ENCODE measurements at places on chromosomes 1 and 21. TPM values are rescaled to one million over a fixed set of nuclear protein-coding genes. Genes with fewer than 3 reads are reported as not detected.
A peak's percentile ranks its signal among the peaks of the same experiment; 100 is the strongest.

GRCh38 chr1:205190845-205191577 lies 20.5 kb downstream of the DSTYK start:
- DNase-seq, result no peak

DNA sequence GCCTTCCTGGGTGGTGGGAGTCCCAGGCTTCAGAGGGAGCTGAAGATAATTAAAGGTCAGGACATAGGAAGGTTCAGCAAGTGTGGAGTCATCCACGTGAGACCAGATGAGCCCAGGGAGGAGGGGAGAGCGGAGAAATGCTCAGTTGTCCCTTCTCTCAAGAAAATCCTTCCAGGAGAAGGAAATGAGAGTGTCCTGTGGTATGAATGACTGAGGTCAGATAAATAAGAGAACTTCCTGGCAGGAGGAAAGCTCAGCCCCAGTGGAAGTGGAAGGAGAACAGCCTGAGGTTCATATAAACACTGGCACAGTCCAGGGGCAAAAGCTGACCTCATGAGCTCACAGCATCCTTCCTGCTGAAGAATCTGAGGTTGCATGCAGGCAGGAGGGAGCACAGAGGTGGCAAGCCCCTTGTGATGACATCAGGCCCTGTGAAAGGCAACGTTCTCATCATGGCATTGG lies 97.6 kb downstream of the NAV1 start:
- no peak for DNase-seq

The FAM72B gene
- total RNA-seq, result not detected

- DNase-seq, result no peak
Observed at GRCh38 chr1:22313321-22313720, 138.3 kb upstream of the ZBTB40 start.

The CTH gene
- total RNA-seq, result 2.0 TPM

The LCE2B gene
- total RNA-seq, result not detected

The GPR157 gene
- 10.9 TPM for total RNA-seq

GRCh38 chr1:38169121-38169520 lies 122.5 kb upstream of the POU3F1 start:
- no peak for DNase-seq

The CD84 gene
- total RNA-seq, result 97.5 TPM

GRCh38 chr1:117051224-117052064 lies 8.7 kb upstream of the TTF2 start:
- DNase-seq, result peak; percentile 32

The MCOLN3 gene
- 0.80 TPM for total RNA-seq

The FABP3 gene
- not detected for total RNA-seq

The LRRC3 gene
- total RNA-seq, result 1.4 TPM

The GBP6 gene
- 0.17 TPM for total RNA-seq

DNA sequence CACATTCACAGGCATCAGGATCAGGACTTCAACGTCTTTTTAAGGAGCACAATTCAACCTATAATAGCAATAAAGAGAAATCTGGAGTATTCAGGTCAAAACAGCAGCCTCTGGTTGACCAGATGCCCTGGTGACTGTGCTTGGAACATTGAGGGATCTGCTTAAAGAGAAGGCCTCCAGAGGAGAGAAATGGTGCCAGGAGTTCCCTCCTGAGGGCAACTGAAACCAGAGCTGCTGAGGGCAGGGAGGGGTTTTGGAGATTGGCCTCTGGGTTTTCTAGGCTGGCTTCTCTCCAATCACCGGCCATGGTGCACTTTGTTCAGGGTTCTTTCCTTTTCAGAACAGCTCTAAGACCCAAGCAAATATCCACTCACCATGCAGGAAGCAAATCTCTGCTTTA lies 190.7 kb upstream of the KIAA0040 start:
- no peak for DNase-seq

DNA sequence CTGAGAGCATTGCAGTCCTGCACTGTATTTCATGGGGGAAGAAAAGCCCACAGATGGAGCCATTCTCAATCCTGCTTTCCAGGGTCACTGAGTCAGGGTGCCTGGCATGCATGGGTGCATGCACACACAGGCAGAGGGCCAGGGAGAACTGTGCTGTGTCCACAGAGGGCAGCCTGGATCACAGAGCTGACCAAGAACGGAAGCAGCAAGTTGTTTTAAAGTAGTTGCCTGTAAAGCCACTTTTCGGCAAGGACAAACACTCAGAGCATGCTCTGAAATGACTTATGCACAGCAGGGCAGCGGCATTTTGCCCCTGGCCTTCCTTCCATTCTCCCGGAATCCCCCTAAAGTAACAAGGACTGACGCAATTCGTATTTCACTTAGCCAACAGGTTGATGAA lies 3.6 kb downstream of the ERG start:
- DNase-seq, result no peak

GRCh38 chr21:18743531-18743930 lies 339.9 kb upstream of the TMPRSS15 start:
- no peak for DNase-seq

DNA sequence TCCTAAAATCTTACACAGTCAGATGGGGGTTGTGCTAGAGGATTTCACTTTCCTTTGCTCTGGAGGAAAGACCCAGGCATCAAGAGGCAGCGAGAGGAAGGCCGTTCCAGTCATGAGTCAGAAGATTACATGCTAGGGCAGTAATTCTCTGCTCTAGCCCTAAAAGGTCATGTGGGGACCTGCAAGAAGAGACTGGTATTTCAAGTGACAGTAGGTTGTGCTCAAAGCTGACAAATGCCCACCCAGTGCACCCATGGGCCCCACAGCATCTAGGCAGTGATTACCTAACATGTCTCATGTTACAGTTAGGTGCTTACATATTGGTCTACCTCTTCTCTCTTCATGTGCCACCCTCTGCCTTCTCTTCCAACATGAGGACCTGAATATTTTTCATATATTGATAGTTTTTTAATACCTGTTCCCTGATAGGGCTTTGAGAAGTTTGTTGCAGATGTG lies 99.7 kb upstream of the BEND5 start:
- DNase-seq, result no peak
